ENCODE measurements at places on chromosomes 5 and 9.

GRCh38 chr9:120654272-120654671 lies 60.0 kb downstream of the MEGF9 start:
- no peaks in the 10 kb centered on the region for H3K4me1 ChIP-seq
- H3K27me3 ChIP-seq, result no peaks in the 10 kb centered on the region
- no peak overlapping the region for H3K27ac ChIP-seq
- no peak overlapping the region for H3K4me3 ChIP-seq
- no peaks in the 10 kb centered on the region for H3K36me3 ChIP-seq
- DNase-seq, result no peak

- no peak overlapping the region for H3K4me3 ChIP-seq
- H3K4me1 ChIP-seq, result no peaks in the 10 kb centered on the region
- no peaks in the 10 kb centered on the region for H3K27me3 ChIP-seq
- no peak for DNase-seq
Measured at GRCh38 chr9:121336665-121337064, 33.4 kb downstream of the STOM start.

- no peaks in the 10 kb centered on the region for H3K4me1 ChIP-seq
- no peak overlapping the region for H3K4me3 ChIP-seq
- no peak overlapping the region for H3K27ac ChIP-seq
- no peaks in the 10 kb centered on the region for H3K27me3 ChIP-seq
Measured at GRCh38 chr5:68490406-68490805, 274.9 kb downstream of the PIK3R1 start.

GRCh38 chr9:110027671-110028081 lies 180.3 kb downstream of the C9orf152 start:
- H3K36me3 ChIP-seq, result no peaks in the 10 kb centered on the region
- peaks cover 17% of the 10 kb centered on the region for H3K4me1 ChIP-seq
- H3K27ac ChIP-seq, result no peak overlapping the region
- H3K4me3 ChIP-seq, result no peak overlapping the region

DNA sequence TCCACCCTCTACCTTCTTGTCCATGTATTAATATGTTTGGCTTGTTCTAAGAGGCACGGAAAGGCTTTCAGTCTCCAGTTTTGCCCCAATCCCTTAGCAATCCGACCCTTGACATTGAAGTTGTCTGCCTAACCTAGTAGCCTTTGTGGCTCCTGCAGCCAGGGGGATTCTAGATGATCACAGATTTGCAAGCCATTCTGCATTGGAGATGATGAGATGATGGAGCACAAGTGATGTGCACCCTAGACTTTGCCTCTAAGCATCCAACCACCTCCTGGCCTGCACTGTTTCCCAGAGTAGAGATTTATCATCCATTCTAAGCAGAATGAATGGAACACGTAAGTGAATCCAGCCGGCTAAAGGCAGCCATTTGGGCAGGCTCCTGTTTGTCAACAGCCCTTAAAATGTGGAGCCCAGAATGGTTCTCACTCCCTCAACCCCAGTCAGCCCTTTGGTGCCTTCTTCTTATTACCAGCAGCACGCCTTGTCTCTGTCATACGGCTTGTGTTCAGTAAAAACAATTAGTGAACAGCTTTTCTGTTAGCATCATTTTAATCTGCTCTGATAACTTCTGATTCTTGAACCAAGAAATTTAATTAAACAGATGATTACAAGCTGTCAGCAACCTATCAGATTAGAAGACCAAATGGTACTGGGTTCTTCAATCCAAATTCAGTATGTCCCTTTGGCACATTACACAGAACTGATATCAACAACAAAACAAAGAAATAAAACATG lies 5.7 kb upstream of the TRAF1 start:
- H3K4me3 ChIP-seq, result peak overlapping the region; percentile 6
- H3K27ac ChIP-seq, result peak overlapping the region; percentile 85
- no peak for DNase-seq

GRCh38 chr9:99472240-99472915 lies 250.3 kb downstream of the SEC61B start:
- no peaks in the 10 kb centered on the region for H3K27me3 ChIP-seq
- H3K36me3 ChIP-seq, result no peaks in the 10 kb centered on the region
- no peak overlapping the region for H3K4me3 ChIP-seq
- no peak overlapping the region for H3K27ac ChIP-seq
- H3K4me1 ChIP-seq, result no peaks in the 10 kb centered on the region
- DNase-seq, result no peak

DNA sequence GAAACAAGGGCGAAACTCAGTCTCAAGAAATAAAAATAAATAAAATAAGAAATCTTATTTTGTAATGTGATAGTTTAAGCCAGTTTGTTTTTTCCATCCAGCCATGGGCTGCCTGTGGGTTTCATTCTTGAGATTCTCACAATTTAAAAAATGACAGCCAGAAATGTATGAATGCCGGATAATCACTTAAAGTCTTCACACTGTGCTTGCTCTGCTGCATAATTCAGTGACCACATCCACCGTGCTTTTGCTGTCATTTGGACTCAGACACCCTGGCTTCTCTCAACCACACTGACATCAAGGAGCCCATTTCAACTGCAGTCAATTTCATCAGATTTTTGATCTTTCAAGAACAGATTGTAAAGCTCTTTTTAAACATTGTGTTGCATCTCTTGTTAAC lies 61.0 kb upstream of the DAPK1 start:
- DNase-seq, result no peak
- no peaks in the 10 kb centered on the region for H3K4me1 ChIP-seq
- no peak overlapping the region for H3K27ac ChIP-seq
- H3K4me3 ChIP-seq, result no peak overlapping the region
- no peaks in the 10 kb centered on the region for H3K27me3 ChIP-seq
- no peaks in the 10 kb centered on the region for H3K36me3 ChIP-seq

- no peaks in the 10 kb centered on the region for H3K27me3 ChIP-seq
- no peaks in the 10 kb centered on the region for H3K36me3 ChIP-seq
- peaks cover 41% of the 10 kb centered on the region for H3K4me1 ChIP-seq
- peak overlapping the region; percentile 68 for H3K4me3 ChIP-seq
- peak; percentile 37 for DNase-seq
Measured at GRCh38 chr9:5629312-5630080, 589 bp downstream of the RIC1 start.

GRCh38 chr9:114159691-114160090 lies 4.4 kb downstream of the COL27A1 start:
- peaks cover 5% of the 10 kb centered on the region for H3K4me1 ChIP-seq
- H3K4me3 ChIP-seq, result no peak overlapping the region
- no peaks in the 10 kb centered on the region for H3K36me3 ChIP-seq
- DNase-seq, result no peak
- no peak overlapping the region for H3K27ac ChIP-seq

DNA sequence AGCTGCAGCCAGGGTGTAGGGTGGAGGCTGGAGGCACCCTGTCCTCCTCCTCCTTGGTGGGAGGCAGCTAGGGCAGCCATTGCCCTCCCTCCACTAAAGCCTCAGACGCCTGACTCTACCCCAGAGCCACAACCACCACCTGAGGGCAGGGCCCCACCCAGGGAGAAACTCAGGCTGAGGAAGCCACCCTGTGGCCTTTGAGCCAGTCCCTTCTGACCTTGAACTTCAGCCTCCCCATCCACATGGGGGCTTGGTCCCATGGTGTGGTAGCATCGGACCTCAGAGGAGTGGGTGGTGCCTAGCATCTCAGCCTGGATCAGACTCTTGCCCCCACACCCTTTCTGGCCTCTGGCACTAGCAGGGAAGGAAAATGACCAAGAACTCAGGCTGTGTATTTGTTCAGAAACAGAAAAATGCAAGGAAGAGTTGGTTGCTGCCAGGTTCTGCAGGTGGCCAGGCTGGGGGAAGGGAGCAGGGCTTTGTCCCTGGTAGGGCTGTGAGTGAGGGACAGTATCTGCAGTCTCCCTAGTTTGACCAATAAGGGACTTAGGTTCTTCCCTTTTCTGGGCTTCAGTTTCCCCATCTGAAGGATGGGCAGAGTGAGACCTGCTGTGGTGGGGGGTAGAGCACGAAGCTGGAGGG lies 3.2 kb downstream of the DAB2IP start:
- DNase-seq, result no peak
- no peaks in the 10 kb centered on the region for H3K36me3 ChIP-seq
- H3K27ac ChIP-seq, result no peak overlapping the region
- H3K4me1 ChIP-seq, result no peaks in the 10 kb centered on the region
- H3K4me3 ChIP-seq, result no peak overlapping the region

DNA sequence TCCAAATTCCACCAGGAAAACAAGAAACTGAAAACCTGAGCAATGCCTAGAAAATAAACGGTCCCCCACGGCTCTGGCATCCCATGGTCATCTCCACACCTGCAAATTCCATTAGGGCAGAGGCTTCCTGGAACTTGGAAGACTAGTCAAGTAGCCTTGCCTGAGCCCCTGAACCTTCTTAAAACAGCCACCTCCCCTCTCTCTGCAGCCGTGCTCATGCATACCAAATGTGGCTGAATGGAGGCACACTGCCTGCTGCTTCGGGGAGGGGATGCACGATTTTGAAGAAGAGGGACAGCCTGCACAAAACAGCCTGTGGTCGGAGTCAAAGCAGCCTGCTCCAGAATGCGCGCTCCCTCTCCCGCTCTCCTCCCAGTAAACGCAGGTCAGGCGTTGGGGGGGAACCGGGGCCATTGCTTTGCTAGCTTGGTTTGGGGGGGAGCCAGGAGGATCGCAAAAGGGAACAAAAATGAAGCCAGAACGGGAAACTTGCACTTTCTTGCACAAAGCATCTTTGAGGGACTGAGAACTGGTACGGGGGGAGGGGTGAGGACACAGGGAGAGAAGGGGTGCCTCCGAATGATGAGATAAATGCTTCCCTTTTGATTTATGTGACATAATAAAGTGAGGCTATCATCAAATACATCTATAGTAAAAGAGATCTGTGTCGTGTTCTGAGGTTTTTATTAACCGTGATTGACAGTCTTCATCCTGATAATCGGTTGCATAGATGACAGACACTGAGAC lies at the start of gene TRPM3:
TRPM3 (minus strand) TSS at position 347 of the 747 bp plus-strand sequence; CDS start at position 80, 267 bp downstream.
- no peak within 1 kb of the TSS for H3K27ac ChIP-seq
- no peaks in the 10 kb centered on the region for H3K4me1 ChIP-seq
- H3K36me3 ChIP-seq, result no peaks in the 10 kb centered on the region
- no peaks in the 10 kb centered on the region for H3K27me3 ChIP-seq
- DNase-seq, result no peak
- H3K4me3 ChIP-seq, result no peak within 1 kb of the TSS

GRCh38 chr5:138966236-138966985 lies 91.3 kb upstream of the LRRTM2 start:
- no peaks in the 10 kb centered on the region for H3K27me3 ChIP-seq
- DNase-seq, result no peak
- no peak overlapping the region for H3K4me3 ChIP-seq
- no peak overlapping the region for H3K27ac ChIP-seq
- no peaks in the 10 kb centered on the region for H3K36me3 ChIP-seq
- H3K4me1 ChIP-seq, result no peaks in the 10 kb centered on the region

DNA sequence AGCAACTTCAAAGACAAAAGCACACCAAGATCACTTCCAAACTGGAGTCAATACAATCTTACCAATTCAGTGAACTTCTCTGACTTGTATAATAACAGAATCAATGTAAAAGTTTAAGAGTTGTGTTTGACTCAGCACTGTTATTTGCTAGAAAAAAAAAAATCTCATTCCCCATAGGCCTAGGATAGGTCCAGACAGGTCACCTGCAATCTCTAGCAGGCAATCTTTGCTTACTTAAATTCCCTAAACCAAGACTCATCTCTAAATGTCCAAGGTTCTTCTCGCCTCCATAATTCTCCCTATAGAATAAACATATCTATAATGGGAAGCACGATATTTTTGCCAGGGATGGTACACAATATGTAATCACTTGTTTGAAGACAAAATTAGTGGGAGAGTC lies 2.5 kb downstream of the FAM169A start:
- no peaks in the 10 kb centered on the region for H3K36me3 ChIP-seq
- H3K4me1 ChIP-seq, result peaks cover 34% of the 10 kb centered on the region
- DNase-seq, result no peak
- H3K27ac ChIP-seq, result no peak overlapping the region
- no peak overlapping the region for H3K4me3 ChIP-seq
- no peaks in the 10 kb centered on the region for H3K27me3 ChIP-seq
